Prostate gland (tissue), 2 donors: ENCODE measurements at places on chromosomes 6 and 20. TPM values are rescaled to one million over a fixed set of nuclear protein-coding genes. Genes with fewer than 3 reads are reported as not detected.

DNA sequence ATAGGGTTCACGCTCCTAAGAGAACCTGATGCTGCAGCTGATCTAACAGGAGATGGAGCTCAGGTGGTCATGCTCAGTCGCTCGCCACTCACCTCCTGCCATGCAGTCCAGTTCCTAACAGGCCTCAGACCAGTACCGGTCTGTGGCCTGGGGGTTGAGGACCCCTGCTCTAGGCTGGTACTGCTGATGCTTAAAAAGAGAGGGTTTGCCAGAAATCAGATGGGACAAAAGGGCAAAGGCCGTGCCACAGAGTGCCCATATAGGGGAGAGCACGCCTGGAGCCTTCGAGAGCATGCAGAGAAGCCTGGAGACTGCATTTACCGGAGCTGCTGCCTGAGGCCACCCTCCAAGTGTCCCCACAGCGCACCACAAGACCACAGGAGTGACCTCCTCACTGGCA is 75.5 kb downstream of the PTPN1 start:
- no peak for DNase-seq

DNA sequence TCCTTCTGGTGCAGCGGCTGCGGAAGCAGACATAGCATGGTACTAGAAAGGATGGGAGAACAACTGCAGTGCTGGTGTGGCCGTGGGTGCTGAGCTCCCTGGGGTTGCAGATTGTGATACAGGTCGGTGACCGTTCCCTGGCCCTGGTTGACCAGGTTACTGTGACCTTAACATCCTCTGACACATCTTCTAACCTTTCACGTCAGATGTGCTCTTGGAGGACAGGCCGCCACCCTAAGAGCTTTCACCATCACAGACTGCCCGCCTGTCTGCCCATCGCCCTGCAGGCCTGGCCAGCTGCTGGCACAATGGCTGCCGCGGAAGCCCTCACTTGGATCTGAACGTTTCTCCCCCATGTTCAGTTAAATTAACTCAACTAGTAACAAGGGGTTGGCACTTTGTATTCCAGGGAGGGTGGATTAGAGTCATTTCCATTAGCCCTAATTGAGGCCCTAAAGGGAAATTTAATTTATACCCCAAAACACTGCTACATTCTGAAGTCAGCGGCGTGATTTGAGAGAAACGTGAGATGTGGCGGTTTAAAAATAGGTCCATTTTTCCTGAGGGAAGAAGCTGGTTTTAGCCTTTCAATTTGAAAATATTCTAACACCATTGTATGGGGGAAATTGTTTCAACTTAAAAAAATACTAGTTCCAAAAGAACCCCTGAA is 443.9 kb upstream of the CDH4 start:
- DNase-seq = no peak

DNA sequence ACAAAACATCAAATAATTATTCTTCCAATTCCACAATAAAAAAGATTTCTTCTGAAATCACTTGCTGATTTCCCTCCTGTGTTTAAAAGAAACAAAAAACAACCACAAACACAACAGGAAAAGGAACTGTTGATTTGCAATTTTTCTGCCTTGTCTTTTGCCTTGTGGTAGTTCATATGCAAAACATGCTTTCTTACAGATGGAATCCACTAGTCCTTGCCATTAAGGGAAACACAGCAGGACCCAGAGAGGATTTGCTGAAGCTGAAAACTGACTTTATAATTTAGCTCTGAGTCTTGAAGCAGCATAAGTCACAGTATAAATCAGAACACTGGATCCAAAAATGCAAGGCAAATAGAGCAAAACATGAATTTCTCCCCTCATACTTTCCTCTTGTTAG is 328.8 kb downstream of the PHF3 start:
- DNase-seq = no peak

DNA sequence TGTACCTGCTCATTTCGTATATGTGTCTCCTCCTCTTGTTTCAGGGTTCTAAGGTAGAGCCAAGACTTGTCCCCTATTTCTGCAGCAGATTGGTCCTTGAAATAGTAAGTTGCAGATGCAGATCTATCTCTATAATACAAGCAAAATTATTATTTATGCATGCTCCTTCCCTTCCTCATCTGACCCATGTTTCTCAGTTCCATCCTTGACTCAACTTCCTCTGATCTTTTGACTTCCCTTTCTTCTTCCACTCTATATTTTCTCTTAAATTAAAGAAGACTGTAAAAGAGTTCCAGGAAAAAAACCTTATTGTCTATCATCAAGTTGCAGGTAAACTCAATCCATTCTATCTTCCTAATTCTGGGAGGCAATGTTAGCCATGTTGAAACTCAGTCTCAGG is 23.7 kb downstream of the PLA2G7 start:
- no peak for DNase-seq

GRCh38 chr20:46929902-46930301 is 35.3 kb downstream of the EYA2 start:
- DNase-seq = no peak

DNA sequence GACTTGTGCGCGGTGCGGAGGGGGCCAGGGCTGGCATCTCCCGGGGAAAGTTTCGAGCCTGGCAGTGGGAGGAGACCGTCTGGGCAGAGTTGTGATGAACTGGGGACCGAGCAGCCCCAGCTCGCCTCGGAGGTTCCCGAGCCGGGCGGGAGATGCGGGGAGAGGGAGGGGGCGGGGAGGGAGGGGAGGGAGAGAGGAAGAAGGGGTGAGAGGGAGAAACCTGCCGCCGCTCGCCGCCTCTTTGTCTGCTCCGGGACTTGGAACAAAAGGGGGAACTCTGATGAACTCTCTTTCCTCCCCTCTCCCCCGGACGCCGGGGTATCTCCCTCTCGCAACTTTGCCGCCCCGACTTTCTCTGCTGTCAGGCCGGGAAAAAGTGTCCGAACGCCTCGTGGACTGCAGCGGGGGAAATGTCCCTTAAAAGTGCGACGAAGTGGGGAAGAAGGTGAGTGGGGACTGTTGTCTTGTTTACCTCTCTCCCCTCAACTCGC is 72.7 kb downstream of the SOX4 start:
- no peak for DNase-seq

GRCh38 chr6:12289365-12289919 is 719 bp upstream of the EDN1 start:
- DNase-seq = peak; percentile 62

DNA sequence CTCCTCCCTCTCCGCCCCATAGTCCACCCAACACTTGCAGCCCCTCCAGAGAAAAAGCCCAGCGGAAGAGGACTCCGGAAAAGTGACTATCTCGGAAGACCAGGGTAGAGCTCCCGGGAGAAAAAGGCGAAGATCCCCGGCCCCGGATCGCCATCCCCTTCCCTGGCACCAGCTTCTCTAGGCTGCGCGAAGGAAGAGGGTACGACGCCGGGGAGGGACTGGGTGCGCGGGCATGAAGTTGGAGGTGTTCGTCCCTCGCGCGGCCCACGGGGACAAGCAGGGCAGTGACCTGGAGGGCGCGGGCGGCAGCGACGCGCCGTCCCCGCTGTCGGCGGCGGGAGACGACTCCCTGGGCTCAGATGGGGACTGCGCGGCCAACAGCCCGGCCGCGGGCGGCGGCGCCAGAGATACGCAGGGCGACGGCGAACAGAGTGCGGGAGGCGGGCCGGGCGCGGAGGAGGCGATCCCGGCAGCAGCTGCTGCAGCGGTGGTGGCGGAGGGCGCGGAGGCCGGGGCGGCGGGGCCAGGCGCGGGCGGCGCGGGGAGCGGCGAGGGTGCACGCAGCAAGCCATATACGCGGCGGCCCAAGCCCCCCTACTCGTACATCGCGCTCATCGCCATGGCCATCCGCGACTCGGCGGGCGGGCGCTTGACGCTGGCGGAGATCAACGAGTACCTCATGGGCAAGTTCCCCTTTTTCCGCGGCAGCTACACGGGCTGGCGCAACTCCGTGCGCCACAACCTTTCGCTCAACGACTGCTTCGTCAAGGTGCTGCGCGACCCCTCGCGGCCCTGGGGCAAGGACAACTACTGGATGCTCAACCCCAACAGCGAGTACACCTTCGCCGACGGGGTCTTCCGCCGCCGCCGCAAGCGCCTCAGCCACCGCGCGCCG is 822 bp downstream of the FOXQ1 start:
- peak; percentile 49 for DNase-seq

DNA sequence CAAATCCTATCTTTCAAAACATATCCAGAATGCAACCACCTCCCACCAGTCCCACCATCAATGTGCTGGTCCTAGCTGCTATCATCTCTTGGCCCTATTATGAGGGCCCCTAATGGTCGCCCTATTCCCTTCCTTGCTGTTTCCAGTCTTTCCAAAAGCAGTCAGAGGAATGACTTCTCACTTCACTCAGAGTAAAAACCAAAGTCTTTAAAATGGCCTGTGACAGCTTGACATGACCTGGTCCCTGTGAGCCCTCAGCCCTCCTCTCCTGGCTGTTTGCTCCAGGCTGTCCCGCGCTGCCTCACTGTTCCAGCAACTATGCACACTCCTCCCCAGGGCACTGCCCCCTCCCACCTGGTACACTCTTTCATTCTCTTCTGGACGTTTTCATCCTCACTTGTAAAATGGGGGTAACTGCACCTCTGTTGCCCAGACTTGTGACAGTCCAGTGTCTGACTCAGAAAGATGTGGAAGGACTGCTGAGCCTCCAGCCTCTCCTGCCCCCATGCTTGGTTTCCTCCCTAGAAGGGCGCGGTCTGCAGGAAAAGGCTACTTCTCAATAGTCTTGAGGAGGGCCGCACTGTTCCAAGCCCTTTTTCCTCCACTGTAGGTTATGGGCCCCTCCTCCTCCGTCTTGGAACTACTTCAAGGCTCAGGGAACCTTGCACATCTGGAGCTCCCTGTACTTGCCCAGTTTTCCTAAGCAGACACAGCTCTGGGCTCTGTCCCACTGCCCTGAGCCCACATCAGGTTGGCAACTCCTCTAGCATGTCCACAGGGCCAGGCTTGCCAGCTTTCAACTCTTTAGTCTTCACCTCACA is 64.7 kb downstream of the MYH7B start:
- no peak for DNase-seq

GRCh38 chr6:122663981-122664380 is 53.8 kb downstream of the PKIB start:
- no peak for DNase-seq

- DNase-seq = no peak
Observed at GRCh38 chr6:106430466-106430865, 69.9 kb downstream of the CRYBG1 start.

Gene GJA1
- 95.6 TPM for total RNA-seq

Gene RRP36
- total RNA-seq = 45.1 TPM

Gene NINL
- total RNA-seq = 16.3 TPM

Gene IYD
- 0.05 TPM for total RNA-seq

Gene TRIM15
- total RNA-seq = not detected
